ENCODE measurements at places on chromosomes 16 and 17.

DNA sequence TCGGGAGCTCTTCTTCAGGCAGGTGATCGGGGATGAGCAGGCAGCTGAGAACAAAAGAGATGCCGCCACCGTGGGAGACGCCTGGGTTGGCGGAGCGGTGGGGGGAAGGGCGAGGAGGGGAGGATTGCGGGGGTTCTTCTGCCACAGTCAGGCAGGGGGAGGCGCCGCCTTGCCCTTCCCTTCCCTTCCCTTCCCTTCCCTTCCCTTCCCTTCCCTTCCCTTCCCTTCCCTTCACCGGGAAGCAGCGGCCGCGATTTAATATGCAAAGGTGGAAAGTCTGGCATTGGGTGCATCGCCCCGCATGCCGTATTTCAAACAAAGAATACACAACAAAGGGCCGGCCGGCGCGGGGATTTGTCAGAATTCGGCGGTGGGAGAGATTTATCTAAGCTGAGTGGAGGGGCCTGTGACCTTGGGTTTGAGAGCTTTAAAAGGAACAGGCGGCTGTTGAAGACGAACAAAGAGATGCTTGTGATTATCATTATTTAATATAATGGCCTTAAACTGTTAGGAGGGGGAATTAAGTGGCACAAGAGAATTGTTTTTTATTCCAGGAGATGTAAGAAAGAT is 262.3 kb upstream of the TNRC6C start:
- no peaks in the 10 kb centered on the region for H3K36me3 ChIP-seq
- H3K4me1 ChIP-seq = no peaks in the 10 kb centered on the region
- no peak for DNase-seq
- peaks cover 8% of the 10 kb centered on the region for H3K27me3 ChIP-seq

DNA sequence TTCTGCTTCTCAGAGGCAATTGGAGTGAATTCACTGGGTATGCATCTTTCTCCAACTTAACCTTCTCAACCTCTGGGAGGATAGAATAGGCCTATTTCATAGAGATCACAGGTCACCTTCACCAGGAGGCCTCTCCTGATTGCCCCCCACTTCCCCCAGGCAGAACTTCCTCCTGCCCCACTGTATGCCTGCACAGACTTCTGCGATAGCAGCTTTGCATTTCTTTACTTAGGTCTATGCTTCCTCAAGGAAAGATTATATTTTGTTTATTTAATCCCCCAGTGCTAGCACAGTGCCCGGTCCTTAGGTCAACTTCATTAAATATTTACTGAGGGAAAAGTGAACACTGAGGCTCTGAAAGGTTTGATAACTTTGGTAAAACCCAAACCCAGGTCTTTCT is 19.9 kb downstream of the MYO18A start:
- no peak overlapping the region for H3K4me3 ChIP-seq
- no peak overlapping the region for H3K27ac ChIP-seq
- no peak for DNase-seq
- H3K27me3 ChIP-seq = no peaks in the 10 kb centered on the region
- peaks cover 53% of the 10 kb centered on the region for H3K4me1 ChIP-seq

DNA sequence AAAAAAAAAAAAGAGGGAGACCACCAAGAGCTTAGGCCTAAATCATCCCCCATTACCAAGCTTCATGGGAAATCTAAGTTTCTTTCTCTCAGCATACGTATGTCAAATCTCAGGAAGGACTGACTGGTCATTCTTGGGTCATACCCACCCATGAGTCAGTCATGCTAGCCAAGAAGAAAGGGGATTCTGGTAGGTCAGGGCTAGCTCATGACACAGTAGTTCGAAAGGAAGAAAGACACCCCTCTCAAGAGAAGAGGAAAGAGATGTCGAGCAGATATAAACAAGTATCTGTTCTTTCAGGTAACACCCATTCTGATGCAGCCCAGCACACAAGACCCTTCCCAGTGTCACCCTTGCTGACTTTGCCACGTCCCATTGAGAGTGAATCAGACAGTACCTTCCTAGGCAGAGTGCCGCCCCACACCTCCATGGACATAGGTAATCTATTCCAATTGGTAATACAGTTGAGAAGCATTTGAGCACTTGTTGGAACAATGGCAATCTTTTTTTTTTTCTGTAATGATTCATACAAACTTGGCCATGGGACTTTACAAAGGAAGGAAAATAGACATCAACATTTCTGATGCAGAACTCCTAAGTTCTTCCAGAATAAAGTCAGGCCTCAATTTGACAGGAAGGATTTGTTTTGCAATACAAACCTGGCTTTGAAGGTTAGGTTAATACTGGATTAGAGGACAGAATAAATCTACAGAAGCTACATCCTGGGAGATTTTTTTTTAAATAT is 38.2 kb downstream of the COPRS start:
- no peaks in the 10 kb centered on the region for H3K4me1 ChIP-seq
- H3K27ac ChIP-seq = no peak overlapping the region
- H3K36me3 ChIP-seq = no peaks in the 10 kb centered on the region

DNA sequence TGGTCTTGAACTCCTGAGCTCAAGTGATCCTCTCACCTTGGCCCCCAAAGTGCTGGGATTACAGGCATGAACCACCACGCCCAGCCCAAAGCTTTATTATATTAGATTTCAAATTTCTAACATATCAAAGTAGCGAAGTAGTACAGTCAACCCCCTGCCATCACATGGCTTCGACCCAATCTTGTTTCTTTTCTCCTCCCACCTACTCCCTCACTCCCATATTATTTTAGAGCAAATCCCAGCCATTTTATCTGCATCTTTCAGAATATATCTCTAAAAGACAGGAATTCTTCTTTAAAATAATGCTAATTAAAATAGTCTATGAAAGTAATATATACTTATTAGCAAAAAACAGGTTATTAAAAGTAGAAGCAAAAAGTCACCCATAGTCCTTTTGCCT is 893 bp downstream of the IGSF6 start:
- no peak for DNase-seq
- peaks cover 11% of the 10 kb centered on the region for H3K4me1 ChIP-seq
- H3K36me3 ChIP-seq = no peaks in the 10 kb centered on the region
- H3K27me3 ChIP-seq = no peaks in the 10 kb centered on the region

GRCh38 chr16:46916980-46917379 is 32.8 kb downstream of the GPT2 start:
- H3K4me1 ChIP-seq = no peaks in the 10 kb centered on the region
- no peaks in the 10 kb centered on the region for H3K27me3 ChIP-seq
- no peaks in the 10 kb centered on the region for H3K36me3 ChIP-seq
- H3K27ac ChIP-seq = no peak overlapping the region
- no peak overlapping the region for H3K4me3 ChIP-seq

DNA sequence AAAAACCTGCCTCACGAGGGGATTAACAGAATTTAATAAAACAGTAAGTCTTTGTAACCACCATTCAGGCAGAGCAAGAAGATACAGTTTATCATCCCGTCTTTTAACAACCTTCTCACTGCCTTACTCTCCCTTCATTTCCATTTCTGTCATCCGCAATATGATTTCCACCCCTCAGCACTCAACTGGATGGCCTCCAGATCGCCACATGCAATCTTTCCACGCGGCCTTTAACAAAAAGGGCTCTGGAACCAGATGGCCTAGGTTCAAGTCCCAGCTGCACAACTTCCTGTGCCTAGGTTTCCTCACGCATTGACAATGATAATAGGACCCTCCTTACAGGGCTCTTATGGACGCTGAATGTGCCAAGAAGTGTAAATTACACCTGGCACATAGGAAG is 103.6 kb downstream of the GAS7 start:
- no peak overlapping the region for H3K4me3 ChIP-seq
- no peaks in the 10 kb centered on the region for H3K4me1 ChIP-seq
- H3K36me3 ChIP-seq = no peaks in the 10 kb centered on the region

GRCh38 chr16:21257284-21257683 is 20.8 kb downstream of the CRYM start:
- no peaks in the 10 kb centered on the region for H3K36me3 ChIP-seq
- DNase-seq = no peak
- H3K4me3 ChIP-seq = no peak overlapping the region
- no peak overlapping the region for H3K27ac ChIP-seq
- H3K4me1 ChIP-seq = no peaks in the 10 kb centered on the region

DNA sequence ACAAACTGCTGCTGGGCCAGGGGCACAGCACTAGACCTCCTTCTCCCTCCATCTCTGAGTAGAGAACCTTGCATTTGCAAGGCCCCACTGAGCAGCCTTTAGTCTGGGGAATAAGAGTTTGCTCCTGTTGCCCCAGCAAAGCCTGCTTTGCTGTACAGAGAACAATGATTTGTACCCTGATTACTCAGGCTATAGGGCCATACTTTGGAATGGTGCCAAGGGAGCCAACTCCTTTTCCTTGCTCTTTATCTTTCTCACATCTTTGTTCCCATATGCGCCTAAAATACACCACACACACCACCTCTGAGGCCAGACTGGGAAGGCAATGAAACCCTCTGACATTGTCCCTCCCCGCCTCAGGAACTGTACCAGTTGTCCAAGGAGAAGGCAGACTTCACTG is 21.2 kb downstream of the LIG3 start:
- peaks cover 17% of the 10 kb centered on the region for H3K36me3 ChIP-seq
- peaks cover 9% of the 10 kb centered on the region for H3K4me1 ChIP-seq
- H3K27me3 ChIP-seq = no peaks in the 10 kb centered on the region
- no peak overlapping the region for H3K27ac ChIP-seq
- no peak overlapping the region for H3K4me3 ChIP-seq

DNA sequence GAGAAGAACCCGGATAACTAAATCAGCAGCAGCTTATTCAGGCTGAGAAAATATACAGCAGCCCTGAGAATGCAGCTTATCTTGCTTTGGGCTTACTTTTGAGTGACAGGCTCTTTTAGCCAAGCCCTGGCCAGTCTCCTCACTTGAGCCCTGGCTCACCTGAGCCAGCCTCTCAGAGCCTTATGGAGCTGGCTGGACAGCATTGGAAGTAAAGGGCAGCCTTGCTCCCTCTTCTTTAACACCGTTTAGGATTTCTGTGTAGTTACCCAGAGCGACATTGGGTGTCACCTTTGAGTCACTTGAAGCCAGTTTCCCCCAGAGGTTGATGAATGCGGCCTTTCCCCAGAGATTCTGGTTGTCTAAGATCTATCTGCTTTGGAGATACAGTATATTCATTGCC is 7.7 kb upstream of the NPIPB2 start:
- no peak overlapping the region for H3K27ac ChIP-seq
- peaks cover 3% of the 10 kb centered on the region for H3K4me1 ChIP-seq
- no peaks in the 10 kb centered on the region for H3K27me3 ChIP-seq
- no peaks in the 10 kb centered on the region for H3K36me3 ChIP-seq
- no peak overlapping the region for H3K4me3 ChIP-seq
- DNase-seq = peak; percentile 85

DNA sequence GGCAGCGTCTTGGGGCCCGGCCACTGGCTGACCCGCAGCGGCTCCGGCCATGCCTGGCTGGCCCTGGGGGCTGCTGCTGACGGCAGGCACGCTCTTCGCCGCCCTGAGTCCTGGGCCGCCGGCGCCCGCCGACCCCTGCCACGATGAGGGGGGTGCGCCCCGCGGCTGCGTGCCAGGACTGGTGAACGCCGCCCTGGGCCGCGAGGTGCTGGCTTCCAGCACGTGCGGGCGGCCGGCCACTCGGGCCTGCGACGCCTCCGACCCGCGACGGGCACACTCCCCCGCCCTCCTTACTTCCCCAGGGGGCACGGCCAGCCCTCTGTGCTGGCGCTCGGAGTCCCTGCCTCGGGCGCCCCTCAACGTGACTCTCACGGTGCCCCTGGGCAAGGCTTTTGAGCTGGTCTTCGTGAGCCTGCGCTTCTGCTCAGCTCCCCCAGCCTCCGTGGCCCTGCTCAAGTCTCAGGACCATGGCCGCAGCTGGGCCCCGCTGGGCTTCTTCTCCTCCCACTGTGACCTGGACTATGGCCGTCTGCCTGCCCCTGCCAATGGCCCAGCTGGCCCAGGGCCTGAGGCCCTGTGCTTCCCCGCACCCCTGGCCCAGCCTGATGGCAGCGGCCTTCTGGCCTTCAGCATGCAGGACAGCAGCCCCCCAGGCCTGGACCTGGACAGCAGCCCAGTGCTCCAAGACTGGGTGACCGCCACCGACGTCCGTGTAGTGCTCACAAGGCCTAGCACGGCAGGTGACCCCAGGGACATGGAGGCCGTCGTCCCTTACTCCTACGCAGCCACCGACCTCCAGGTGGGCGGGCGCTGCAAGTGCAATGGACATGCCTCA is 773 bp downstream of the NTN3 start:
- peaks cover 18% of the 10 kb centered on the region for H3K27me3 ChIP-seq
- no peak for DNase-seq
- peak overlapping the region; percentile 31 for H3K4me3 ChIP-seq
- H3K36me3 ChIP-seq = no peaks in the 10 kb centered on the region
- peaks cover 53% of the 10 kb centered on the region for H3K4me1 ChIP-seq

DNA sequence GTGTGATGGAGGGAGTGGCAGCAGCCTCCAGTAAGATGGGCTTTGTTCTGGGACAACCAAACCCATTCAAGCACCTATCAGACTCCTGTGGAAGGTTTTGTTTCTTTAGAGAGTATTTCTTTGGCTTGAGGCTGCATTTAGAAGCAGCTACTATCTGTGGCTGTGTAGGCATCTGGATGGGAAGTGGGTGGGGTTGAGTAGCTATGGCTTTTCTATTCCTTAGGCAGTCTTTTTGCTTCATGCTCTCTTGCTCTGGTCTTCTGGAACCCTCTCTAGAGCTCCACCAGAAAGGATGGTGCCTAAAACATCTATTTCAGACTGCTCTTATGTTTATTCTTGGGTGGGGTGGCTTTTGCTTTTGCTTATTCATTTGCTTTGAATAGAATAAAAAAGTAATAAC is 19.9 kb downstream of the TNRC6A start:
- H3K27ac ChIP-seq = no peak overlapping the region
- peaks cover 34% of the 10 kb centered on the region for H3K4me1 ChIP-seq
- no peaks in the 10 kb centered on the region for H3K27me3 ChIP-seq
- H3K36me3 ChIP-seq = no peaks in the 10 kb centered on the region
- DNase-seq = no peak
- no peak overlapping the region for H3K4me3 ChIP-seq

DNA sequence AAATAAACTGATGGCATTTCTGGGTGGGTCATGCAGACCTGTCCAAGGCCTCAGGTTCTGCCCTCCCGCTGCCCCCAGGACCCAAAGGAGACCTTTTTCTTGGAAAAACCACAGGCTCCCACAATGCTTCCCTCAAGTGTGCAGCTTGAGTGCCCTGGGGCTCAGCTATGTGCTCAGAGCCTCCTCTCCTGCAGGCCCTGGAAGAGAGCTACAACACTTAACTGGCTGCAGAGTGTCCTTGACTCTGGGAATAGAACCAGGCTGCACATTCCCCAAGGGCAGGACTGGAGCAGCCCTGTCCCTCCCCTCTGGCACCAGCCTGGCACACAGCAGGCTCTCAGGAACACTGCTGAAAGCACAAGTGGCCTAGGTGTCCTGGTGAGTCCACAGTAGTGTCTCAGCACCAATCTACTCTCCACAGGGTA is 4.8 kb upstream of the SREBF1 start:
- H3K36me3 ChIP-seq = peaks cover under 1% of the 10 kb centered on the region
- H3K4me1 ChIP-seq = peaks cover 77% of the 10 kb centered on the region
- peak overlapping the region; percentile 99 for H3K27ac ChIP-seq

- peak overlapping the region; percentile 95 for H3K27ac ChIP-seq
- H3K36me3 ChIP-seq = no peaks in the 10 kb centered on the region
- no peaks in the 10 kb centered on the region for H3K27me3 ChIP-seq
- peak overlapping the region; percentile 21 for H3K4me3 ChIP-seq
- DNase-seq = no peak
These were observed 13.3 kb upstream of the FOXF1 start for GRCh38 chr16:86496929-86497461.

Measured in upper lobe of left lung (tissue), 6 donors.